ENCODE measurements at places on chromosomes 5 and 9.

DNA sequence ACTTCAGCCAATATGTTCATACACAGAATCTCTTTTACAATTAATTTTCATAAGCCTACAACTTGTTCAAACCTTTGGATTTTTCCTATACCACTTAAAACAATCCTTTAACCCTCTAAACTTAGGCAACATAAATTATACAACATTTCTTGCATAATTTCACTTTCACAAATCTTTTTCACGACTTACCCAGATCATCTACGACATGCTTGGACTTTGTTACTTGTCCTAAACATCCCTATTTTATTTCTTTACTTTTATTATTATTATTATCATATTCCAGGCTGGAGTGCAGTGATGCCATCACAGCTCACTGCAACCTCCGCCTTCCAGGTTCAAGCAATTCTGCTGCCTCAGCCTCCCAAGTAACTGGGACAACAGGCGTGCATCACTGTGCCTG, 68.0 kb downstream of the CACNA1B start:
- DNase-seq, result no peak

- DNase-seq, result no peak
Observed at GRCh38 chr5:157303667-157304327, 37.9 kb downstream of the CYFIP2 start.

DNA sequence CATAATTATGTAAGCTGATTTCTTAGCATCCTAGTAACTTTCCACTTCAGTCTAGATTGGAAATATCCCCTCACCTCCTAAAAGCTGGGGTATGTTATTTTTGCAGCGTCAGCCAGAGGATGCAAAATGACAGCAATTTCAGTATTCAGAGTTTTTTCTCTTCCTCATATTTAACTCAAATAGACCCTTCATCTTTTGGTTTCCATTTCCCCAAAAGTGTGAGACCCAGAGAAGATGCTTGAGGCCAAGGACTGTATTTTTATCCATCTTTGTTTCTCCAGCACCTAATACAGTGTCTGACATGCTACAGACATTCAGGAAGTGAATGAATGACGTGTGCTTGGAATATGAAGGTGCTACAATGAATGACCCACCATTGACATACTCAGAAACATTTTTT, 75.5 kb upstream of the RANBP3L start:
- no peak for DNase-seq

DNA sequence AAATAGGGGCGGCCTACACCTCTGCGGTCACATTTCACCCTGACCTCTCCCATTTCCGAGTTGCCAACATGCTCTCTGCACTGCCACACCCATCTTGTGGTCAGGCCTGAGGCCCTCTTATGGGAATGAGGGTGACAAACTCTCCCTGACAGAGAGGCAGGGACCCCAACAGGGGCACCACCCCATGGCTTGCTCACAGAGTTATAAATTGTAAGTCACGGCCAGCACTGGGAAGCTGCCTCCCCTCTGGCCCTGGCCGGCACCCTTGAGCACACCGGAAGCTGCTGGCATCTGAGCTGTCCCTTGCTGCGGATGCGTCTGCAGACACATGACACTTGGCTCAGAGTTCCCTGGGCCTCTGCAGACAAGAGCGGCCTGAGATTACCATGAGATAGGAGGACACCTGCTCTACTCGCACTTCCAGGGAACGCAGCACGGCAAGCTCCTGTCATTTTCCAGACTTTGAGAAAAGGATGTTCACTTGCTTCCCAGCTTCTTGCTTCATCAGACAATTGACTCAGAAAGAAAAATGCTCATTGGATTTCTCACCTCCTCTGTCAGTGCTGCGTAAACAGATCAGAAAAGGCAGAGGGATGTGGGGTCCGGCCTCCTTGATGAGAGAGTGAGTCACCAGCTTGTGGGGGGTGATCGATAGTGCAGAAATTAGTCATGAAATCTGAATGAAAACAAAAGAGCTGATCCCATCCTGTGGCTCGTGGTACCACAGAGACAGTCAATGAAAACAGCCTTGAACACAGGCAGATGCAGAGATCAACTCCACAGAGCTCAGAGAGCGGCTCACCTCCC, 269.8 kb downstream of the SYK start:
- no peak for DNase-seq

DNA sequence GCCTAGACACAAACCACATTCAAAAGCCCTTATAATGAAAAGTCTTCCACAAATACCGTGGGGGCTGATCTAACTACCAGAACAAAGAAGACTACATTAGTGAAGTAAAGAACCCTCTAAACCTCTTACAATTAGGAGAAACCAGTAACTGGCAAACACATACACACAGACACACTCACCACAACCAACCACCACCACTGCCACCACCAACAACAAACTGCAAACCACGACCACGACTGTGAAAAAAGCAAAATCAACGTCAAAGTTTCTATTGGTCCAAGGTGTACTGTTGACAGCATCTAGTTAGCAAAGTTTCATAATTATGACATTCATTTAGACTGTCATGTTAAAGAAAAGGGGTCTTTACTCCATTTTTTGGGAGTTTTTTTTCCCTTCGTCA, 2.7 kb downstream of the CDO1 start:
- no peak for DNase-seq

GRCh38 chr5:159877894-159878448, 38.3 kb upstream of the ADRA1B start:
- DNase-seq, result no peak

GRCh38 chr9:32490601-32491000, 35.4 kb downstream of the RIGI start:
- DNase-seq, result no peak

GRCh38 chr5:36374266-36374862, 72.7 kb upstream of the RANBP3L start:
- DNase-seq, result no peak

DNA sequence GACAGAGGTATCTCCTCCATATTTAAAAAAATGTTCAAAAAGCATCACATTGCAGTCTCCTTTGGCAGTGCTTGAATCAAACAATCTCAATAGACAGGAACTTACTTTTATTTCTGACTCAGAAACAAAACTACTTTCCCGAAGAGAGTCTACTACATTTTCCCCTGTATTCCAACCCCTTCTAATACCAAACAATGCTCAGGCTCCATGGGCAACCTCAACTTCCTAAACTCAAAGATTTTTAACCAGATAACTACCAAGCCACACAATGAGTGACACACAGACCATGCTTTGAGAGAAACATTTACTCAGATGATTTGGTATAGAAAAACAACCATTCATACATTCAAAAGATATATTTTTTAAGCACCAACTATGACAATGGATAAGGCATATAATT, 70.5 kb downstream of the APBA1 start:
- DNase-seq, result no peak

DNA sequence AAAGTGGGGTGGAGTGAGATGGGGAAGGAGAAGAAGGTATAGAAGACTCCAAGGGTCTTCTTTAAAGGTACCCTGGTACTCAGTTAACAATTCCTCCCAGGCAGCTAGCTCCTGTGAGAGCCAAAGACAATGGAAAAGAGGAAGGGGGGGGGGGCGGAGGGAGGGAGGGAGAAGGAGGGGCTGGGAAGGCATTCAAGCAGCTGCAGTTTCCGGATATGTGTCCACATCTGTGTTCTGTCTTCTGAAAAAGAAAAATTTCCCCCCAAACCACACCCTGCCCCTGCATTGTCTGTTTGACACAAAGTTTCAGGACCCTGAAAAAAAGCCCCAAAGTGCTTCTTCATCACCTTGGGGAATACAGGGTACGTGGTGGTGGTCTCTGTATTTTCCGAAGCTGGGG, 11.1 kb downstream of the SPRY4 start:
- no peak for DNase-seq

DNA sequence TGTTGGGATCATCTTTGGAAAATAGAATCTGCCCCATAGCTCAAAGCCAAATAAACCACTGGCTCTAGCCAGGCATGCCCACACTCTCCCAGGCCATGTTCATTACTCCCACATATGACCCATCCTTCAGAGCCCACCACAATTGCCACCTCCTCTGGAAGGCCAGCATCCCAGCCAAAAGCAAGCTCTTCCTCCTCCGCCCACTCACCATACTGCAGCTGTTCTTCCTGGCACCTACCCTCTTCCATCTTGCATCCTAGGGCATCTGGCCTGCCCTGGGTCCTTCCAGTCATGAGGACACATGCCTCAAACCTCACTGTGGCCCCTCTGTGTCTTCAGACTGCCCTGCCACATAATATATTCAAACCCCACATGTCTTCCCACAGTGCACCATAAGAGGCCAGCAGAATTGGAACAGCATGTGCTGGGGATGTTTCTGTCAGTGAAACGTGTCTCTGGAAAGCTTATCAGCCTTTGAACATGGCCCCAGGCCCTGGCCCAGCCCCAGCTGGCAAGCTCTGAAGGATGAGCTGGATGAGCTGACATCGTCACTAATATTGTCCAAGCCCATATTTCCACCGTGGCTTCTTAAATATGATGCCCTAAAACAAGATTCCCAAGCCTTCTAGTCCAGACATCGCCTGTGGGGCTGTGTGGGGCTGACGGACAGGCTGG, 230.8 kb downstream of the AGTPBP1 start:
- no peak for DNase-seq

DNA sequence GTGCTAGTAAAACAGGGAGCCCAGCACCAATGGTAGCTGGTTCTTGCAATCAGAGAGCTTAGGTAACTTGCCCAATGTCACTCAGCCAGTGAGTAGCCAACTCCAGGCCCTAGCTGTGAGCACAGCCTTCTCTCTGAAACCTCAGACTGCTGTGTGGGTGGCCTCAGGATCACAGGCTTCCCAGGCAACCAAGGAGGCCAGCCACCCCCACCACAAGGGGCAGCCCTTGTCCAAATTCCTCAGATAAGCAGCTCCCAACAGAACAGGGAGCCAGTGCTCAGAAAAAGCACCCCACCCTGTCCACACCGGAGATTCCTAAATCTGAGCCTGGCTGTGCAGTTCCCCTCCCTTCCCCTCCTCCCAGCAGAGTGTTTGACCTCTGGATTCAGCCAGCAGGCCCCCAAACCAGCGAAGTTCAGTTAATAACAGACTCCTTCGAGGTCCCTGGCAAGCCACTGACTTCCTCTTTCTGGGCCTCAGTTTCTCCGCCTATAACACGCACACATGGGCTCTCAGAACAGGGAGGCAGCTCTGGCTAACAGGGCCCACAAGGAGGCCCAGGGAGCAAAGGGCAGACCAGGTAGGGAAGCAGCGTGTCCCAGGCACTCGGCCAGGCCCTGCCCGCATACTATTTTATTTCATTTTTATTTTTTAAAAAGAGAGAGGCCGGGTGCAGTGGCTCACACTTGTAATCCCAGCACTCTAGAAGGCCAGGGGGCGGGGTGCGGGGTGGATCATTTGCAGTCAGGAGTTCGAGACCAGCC, 2.7 kb downstream of the EEIG1 start:
- DNase-seq, result peak; percentile 38

DNA sequence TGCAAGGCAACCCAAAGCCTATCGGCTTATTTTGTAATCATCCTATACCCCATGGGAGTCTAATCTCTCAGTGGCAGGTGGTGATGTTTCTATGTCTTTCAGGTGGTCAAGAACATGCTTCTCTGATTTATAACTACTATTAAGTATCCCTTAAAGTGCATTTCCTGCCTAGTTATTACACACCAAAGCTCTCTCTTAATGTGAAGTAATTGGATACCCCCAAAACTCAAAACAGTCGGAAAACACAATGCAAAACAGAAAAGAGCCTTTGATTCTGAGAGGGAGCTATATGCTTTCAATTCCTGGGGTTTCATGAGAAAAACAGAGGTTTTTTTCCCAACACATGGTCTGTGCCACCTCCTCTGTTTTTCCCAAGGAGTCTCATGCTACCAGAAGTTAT, 416.4 kb downstream of the CSNK1G3 start:
- DNase-seq, result no peak

- peak; percentile 95 for DNase-seq
Observed at GRCh38 chr5:150449517-150450339, at the start of gene RPS14. Gene RPS14, minus strand, starts transcription at chr5:150449739. Its CDS starts 2,006 bp downstream, at chr5:150447733.

DNA sequence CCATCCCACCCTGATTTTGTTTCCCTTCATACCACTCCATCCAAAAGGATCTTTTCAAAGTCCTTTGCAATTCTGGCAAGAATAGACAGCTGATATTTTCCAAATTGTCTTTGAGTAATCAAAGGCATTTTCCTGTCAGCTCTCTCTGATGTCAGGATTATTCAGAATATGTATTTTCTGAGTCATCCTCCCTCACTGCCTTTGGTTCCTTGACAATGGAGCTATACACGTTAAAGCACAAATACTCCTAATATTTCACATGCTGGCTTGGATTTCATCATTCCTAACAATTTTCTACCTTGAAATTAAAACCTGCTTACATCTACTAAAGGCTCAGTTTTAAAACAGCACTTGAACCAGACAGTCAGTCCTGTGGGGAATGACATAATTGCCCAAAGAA, 379.4 kb downstream of the GADD45G start:
- DNase-seq, result no peak

DNA sequence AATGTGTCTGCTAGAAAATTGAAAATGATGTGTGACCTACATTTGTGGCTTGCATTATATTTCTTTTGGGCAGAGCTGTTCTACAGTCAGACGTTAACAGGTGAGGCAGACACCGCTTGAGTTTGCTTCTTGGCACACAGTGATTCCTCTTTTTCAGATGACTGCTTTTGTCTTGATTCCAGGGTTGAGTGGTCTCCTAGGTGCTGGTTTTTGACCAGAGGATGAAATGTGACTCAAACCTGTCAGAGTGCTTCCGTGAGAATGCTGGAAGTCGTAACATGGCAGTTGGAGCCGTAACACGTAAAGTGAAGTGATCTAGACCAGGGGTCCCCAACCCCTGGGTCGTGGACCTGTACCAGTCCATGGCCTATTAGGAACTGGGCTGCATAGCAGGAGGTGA, 28.3 kb upstream of the NDFIP1 start:
- DNase-seq, result no peak

- no peak for DNase-seq
Observed at GRCh38 chr9:107740088-107740980, 250.8 kb upstream of the KLF4 start.

GRCh38 chr5:175840050-175840841, 31.1 kb upstream of the CPLX2 start:
- DNase-seq, result peak; percentile 43

GRCh38 chr9:30774326-30774725, 1610.1 kb upstream of the ACO1 start:
- DNase-seq, result no peak

DNA sequence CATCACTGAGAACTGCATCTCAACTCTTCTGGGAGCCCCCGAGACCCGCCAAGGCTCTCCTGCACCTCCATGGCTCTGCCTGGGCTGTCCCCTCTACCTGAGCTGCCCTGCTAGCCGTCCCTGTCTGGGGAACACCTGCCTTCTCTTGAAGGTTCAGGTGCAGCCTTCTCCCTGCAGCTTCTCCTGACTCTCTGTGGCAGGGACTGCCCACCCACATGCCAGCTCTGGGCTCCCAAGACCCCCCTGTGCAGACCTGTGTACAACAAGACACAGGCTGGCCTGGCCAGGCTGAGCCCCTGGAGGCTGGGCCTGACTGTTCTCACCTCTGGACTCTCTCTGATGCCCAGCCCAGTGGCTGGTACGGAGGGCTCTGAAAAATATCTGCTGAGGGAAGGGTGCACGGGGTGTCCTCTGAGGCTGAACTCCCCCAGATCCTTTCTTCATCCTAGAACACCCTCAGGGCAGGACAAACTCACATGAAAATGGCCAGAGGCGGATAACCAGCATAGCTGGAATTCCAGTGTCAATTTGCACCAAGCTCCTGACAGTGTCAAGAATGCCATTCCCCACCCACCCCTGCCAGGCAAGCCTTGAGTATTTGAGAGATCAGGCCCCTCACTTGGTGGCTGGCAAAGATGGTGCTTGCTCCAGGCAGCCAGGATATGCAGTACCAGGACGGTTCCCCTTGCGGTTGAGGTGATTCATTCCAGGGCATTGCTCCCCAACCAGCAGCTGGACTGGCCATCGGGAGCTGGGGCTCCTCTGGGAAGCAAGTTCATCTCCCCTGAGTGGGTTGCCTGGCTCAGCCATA, 40.9 kb upstream of the SLC25A51 start:
- DNase-seq, result no peak

All from NAMALWA (cell line).